Activated T-helper 9 cell treated with anti-CD3 and anti-CD28 coated beads, Interleukin-2, amount 50 U/mL, for 16 hours (primary cell): ENCODE measurements at places on chromosomes 13 and 19.

DNA sequence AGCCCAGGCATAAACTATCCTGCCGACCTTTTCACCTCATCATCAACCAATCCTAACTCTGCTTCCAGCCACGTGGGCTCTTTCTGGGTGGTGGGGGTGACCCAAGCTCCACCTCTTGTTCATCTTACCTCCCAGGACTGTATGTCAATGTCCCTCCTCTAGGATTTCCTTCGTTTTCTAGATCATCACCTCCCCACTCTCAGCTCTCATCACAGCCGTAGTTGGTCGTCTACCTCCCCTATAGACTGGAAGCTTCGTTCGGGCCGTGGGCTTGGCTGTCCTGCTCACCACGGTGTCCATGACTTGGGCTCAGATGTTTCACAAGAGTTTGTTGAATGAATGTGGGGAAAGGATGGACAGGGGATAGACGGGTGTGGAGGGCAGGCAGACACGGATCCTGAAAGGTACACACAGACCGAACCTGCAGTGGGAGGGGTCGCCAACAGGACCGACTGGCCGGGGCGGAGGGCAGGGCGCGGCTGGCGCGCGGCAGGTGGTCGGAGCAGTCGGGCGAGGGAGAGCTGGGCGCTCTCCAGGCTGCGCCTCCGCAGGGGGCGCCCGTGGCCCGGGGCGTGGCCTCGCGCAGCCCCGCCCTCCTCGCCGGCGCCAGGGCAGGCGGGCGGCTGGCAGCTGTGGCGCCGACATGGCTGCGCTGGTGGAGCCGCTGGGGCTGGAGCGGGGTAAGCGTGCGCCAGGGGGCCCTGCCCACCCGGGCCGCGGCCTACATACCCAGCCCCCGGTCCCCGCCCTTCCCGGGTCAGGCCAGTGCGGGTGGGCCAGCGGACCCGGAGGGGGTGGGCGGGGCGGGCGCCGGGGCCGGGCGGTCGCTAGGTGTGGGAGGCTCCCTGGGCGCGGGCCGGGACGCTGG, at the start of gene LIN7B:
Gene LIN7B, plus strand, starts transcription at position 609 of the 868 bp plus-strand sequence. Its CDS starts 35 bp downstream, at position 644.
- peak; percentile 65 for DNase-seq

GRCh38 chr13:50167224-50167947, 152.1 kb downstream of the KCNRG start:
- no peak for DNase-seq

- DNase-seq: no peak
These were observed 47.0 kb upstream of the RAP2A start for GRCh38 chr13:97386801-97387484.

- no peak for DNase-seq
These were observed 888.3 kb downstream of the PCDH9 start for GRCh38 chr13:66341635-66342377.

DNA sequence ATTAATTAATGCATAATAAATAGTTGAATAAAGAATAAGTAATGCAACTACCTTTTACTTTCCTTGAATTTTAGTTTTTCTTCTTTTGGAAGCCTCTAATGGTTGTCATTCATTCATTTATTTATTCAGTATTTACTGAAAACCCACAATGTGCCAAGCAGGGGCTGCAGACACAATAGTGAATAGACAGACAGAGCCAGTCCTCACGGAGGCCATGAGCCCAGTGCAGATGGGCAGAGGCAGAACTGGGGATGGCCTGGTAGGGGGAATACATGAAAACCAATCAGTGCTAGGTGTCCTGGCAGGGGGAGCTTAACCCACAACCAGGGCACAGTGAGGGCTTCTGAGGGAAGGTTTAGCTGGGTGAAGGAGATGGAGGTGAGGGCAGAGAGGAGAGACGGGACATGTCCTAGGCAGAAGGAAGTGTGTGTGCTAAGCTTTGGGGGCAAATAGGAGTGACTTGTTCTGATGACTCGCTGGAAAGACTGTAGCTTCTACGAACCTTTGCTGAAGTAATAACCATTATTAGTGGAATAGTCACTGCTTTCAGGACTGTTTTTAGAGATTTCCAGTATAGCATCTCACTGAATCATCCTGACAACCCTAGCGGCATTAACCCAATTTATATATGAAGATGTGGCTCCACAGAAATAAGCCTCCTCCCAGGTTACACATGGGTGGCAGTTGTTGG, 55.9 kb downstream of the ERCC5 start:
- DNase-seq: no peak

DNA sequence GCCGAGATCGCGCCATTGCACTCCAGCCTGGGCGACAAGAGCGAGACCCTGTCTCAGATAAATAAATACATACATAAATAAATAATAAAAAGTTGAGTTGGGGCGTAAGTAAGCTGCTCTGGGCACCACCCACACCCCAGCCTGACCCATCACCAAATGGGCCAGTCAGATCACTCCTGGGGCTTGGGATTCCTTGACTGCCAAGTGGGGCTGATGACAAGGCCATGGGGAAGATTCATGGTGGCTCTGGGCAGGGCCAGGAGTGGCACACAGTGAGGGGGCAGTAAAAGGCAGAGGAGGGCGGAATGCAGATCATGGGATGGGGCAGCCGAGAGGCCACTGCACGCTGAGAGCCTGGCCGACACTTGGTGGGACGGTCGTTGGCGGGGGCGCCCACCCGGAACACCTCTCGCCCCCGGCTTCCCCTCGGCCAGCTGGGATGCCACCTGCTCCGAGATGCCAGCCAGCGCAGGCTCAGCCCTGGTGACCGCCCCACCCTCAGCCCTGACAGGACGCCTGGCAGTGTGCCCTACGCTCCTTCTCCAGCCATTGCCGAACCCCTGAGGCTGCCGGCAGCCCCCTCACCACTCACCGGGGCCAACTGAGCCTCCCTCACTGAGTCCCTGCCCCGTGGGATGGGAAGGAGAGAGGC, 10.9 kb downstream of the ZNF653 start:
- DNase-seq: no peak

DNA sequence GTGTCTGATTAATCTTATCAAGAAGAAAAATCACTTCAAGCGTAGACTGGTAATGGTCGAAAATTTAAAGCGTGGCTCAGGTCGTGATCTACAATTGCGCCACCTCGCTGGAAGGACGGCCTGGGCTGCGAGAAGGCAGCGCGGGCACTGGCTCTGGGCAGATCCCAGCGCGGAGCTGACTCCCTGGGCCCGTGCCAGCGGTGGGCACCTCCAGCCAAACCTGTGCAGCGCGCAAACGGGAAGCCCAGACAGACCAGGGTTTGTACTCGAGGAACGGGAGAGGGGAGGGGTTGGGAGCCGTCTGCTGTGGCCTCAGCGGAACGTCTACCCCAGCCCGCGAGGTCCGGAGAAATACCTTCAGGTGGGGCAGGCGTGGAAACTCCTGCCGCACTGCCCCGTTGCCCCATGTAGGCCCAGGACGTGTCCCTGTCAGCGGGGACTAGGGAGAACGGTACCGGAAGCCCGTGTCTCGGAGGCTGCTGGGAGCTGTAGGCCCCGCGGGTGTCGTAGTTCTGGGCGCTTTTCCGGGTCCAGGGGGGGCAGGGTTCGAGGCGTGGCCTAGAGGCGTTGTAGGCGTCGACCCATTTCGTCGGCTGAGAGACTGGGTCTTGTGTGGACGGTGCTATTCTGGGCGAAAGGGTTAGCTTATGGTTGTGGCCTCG, 21.1 kb downstream of the ZNF274 start:
- DNase-seq: no peak

DNA sequence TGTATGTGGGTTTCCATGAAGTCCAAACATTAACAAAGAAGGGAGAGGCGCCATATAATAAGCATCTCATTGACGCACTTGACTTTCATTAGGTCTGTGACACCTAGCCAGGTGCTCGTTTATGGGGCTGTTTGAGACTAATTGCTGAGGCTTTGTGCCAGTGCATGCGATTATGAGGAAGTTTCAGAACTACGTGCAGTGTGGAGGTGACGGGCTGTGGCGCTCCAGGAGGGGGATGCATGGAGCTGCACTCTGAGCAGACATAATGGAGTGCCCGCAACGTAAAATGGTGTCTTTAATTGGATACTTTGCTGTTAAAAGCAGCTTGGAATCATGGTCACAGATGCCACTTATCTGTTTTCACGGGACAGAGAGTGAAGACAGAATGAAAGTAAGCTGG, 223.2 kb downstream of the FGF9 start:
- no peak for DNase-seq

- DNase-seq: no peak
These were observed 3.9 kb upstream of the TMPRSS9 start for GRCh38 chr19:2356036-2356646.

- no peak for DNase-seq
These were observed 3.2 kb downstream of the GTF3A start for GRCh38 chr13:27427641-27428040.

- DNase-seq: no peak
These were observed 151.9 kb downstream of the SHISA2 start for GRCh38 chr13:25899952-25900351.

DNA sequence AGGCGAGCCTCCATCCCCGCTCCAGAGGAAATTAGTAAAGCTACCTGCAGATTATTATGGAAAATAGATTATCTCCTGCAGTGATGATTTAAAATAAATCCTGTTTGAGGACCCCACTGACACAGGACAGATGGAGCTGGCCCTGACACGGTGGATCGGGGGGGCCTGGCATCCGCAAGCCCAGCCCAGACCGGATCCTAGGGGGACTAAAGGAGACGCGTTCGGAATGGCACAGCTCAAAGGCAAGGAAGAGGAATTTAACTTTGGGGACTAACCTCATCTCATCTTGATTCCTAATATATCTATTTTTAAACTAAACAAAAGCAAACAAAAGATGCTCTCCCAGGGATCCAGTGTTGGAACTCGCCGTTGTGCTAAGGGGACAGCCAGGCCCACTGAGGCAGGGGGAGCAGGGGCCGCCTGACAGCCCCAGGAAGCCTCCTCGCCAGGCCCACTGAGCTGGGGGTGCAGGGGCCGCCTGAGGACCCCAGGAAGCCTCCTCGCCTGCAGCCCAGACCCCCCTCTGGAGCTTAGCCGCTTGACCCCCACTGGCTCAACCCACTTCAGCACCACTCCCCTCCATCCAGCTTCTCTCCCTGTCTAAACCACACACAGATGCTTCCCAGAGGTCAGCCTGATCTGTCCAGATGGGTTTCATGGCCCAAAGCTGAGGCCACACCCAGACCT, 78.6 kb downstream of the SPACA7 start:
- no peak for DNase-seq

- no peak for DNase-seq
These were observed 45.3 kb downstream of the SPTBN4 start for GRCh38 chr19:40512110-40512472.

GRCh38 chr13:105672881-105673280, 862.6 kb downstream of the EFNB2 start:
- no peak for DNase-seq

DNA sequence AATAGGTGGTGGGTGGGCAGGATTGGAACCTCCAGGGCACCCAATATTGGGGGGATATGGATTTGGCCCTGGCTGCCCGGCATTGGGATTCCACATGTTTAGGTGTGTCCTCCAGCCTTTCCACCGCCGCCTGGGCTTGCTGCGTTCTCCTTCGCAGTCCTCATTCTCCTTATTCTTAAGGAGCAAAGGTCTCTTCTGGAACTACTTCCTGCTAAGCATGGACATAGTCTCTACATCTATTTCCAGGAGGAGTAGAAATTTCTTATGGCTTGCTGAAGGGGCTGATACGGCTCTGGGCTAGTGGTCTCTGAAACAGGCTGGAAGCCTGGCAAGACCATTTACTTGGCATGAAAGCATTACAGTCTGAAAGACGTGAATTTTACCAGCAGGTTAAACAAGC, 9.2 kb upstream of the FCGBP start:
- no peak for DNase-seq

GRCh38 chr13:110343241-110343865, 36.3 kb downstream of the COL4A2 start:
- DNase-seq: no peak

DNA sequence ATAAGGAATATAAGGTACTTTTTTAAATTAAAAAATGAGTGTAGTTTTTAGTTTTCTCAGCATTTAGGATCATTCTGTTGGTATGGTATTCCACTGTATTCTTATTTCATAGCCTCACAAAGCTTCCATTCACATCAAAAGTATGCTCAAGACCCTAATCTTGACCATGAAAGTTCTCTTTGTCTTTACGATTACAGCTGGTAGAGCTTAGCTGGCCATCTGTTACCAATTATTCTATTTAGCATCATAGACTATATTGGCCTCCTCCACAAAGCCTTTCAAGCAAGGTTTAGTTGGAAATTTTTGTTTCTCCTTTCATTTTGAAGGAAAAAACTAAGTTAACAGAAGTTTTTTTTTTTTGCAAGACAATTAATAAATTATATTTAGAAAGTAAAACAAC, 245.1 kb downstream of the KCTD12 start:
- DNase-seq: no peak

- no peak for DNase-seq
These were observed 4.0 kb downstream of the SELENOV start for GRCh38 chr19:39518975-39519374.

DNA sequence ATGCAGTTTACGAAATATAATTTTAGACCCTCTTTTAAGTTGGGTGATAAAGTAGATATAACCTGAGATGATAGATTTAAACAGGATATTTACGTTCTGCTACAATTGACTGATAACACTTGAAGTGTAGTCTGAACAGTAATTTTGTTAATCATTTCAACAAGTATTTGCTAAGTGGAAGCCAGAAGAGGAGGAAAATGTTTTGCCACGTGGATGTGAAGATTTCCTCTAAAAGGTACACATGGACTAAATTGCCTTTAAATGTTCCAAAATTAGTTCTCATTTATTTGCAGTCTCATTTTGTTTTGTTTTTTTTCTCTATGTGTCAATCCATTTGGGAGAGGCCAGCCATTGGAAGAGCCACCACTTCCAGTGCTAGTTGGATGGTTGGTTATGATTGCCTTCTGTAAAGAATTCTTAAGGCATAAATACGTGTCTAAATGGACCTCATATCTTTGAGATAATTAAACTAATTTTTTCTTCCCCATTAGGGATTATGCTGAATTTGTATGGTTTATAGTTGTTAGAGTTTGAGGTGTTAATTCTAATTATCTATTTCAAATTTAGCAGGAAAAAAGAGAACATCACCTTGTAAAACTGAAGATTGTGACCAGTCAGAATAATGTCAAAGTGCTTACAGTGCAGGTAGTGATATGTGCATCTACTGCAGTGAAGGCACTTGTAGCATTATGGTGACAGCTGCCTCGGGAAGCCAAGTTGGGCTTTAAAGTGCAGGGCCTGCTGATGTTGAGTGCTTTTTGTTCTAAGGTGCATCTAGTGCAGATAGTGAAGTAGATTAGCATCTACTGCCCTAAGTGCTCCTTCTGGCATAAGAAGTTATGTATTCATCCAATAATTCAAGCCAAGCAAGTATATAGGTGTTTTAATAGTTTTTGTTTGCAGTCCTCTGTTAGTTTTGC, 2.8 kb downstream of the MIR17HG start:
- no peak for DNase-seq

- no peak for DNase-seq
These were observed 346.0 kb downstream of the ITGBL1 start for GRCh38 chr13:101798437-101798836.
